ENCODE measurements at places on chromosomes 3 and 15.

DNA sequence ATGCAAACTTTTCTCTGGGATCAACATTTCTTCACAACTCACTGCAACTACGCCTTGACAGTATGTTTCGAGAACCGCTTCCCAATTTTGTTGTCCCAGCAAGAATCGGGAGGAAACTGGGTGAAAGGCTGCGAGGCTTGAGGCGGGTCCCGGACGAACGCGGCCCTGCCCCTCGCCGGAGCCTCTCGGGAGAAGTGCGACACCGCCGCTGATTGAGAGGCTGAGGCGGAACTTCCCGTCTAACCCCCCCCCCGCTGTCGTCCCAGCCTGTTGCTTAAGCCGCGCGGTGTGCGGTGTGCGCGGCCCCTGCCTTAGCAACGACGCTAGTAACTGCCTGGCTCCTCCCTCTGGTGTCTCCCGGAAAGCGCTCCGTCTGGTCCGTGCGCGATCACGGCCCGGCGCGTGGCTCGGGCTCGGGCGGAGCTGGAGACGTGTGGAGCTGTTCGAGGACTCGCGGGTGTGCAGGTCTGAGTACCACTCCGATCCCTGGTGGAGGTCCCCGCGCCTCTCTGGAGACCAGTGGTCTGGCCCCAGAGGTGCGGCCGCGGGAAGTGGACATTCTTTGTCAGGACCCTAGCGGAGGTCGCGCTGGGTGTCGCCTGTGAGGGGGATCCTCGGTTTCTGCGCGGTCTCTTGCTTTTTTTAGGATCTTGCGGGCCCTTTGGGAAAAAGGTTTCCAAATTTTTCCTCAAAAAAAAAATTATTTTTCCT is at the start of the genes DTWD1 and FAM227B:
DTWD1 (plus strand) TSS at position 391 of the 711 bp plus-strand sequence. CDS start 4,120 bp downstream, outside the sequence.
FAM227B (minus strand) TSS at position 161 of the 711 bp plus-strand sequence. CDS start 5,647 bp downstream, outside the sequence.
- peak; percentile 96 for DNase-seq

GRCh38 chr3:181212271-181212670 is 222.7 kb upstream of the DNAJC19 start:
- DNase-seq = no peak

- peak; percentile 86 for DNase-seq
Observed at GRCh38 chr15:63497642-63498467, 6.5 kb upstream of the USP3 start.

DNA sequence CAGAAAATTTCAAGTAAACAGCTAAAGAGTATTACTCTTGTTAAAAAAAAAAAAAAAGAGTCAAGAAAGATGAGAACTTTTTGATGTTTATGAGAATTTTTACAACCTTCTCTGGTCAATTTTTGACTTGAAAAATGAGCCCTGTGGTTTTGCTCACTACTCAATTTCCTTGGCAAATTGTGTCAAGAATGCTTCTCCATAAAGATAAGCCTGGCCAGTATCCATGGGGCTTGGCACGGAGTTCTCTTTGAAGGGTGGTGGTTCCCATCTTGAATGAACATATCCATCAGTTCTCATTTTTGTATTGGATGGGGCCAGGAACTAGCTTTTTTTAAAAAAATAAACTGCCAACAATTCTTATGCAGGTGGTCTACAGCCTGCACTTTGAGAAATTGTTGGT is 179.9 kb downstream of the RYR3 start:
- no peak for DNase-seq

- DNase-seq = no peak
Observed at GRCh38 chr3:20099060-20099459, 58.8 kb downstream of the KAT2B start.

- no peak for DNase-seq
Observed at GRCh38 chr15:85475317-85475701, 94.9 kb downstream of the AKAP13 start.

DNA sequence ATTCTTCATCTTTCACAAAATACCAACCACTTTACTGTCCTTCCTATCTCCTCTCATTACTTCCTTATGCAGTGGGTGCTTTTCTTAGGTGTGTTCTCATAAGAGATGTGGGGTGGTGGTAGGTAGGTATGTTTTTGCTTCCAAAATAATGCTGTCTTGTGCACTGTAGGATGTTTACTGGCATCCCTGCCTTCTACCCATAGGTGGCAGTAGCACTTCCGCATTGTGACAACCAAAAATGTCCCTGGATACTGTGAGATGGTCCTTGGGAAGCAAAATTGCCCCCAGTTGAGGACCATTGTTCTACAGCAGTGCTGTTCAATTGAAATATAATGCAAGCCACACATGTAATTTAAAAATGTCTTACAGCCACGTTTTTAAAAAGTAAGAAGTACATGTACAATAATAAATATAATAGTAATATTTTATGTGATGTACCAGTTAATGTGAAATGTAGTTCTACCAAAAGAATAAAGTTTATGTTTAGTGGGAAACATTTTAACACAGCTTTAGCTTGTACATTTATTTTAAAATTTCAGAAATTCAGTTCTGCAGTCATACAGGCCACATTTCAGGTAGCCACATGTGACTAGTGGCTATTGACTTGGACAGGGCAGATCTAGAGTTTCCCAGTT is 75.2 kb downstream of the NEO1 start:
- peak; percentile 44 for DNase-seq

- DNase-seq = no peak
Observed at GRCh38 chr3:99541181-99541580, 97.2 kb upstream of the COL8A1 start.

GRCh38 chr3:171792531-171792930 is 17.8 kb downstream of the PLD1 start:
- no peak for DNase-seq

- DNase-seq = no peak
Observed at GRCh38 chr3:171345107-171345843, 114.9 kb downstream of the TNIK start.

GRCh38 chr3:192907784-192908183 is 9.9 kb downstream of the MB21D2 start:
- DNase-seq = no peak

- no peak for DNase-seq
Observed at GRCh38 chr3:195813916-195814640, 2.3 kb upstream of the MUC4 start.

GRCh38 chr15:71753346-71753745 is 57.0 kb upstream of the NR2E3 start:
- DNase-seq = no peak

- DNase-seq = no peak
Observed at GRCh38 chr3:17852217-17852616, 109.8 kb upstream of the TBC1D5 start.

- DNase-seq = no peak
Observed at GRCh38 chr3:42601896-42602581, 1.6 kb downstream of the NKTR start.

All from activated CD4-positive, alpha-beta T cell treated with anti-CD3 and anti-CD28 coated beads, Interleukin-10, Interleukin-2, amounts not matched to agents 100 ng/mL and 50 ng/mL, durations not matched to agents 16 hours and 8 hours (primary cell).